ENCODE measurements at places on chromosomes 3 and 15. TPM values are rescaled to one million over a fixed set of nuclear protein-coding genes. Genes with fewer than 3 reads are reported as not detected.
A peak's percentile ranks its signal among the peaks of the same experiment; 100 is the strongest.

Gene LYZL4
- not detected for total RNA-seq

Gene UROC1
- total RNA-seq: not detected

Gene RETNLB
- total RNA-seq: not detected

Gene AMOTL2
- total RNA-seq: 162 TPM

Gene FBXW12
- total RNA-seq: not detected

- DNase-seq: no peak
These were observed 7.3 kb upstream of the MAPK6 start for GRCh38 chr15:52011711-52012144.

- DNase-seq: no peak
These were observed 34.3 kb upstream of the TRAK1 start for GRCh38 chr3:42056840-42057239.

DNA sequence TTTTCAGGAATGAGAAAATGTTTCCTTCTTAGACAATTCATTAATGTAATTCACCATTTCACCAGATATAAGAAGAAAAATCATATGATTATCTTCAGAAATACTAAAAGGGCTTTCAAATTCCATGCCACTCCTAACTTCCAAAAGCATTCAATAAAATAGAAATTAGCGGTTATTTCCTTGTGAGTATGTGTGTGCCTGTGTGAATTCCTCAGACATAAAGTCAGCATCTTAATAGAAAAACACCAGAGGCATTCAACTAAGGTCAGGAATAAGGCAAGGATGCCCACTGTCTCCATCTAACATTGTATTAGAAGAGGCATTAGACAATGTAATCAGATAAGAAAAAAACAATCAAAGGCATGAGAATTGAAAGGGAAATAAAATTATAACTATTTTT, 88.4 kb downstream of the PLCH1 start:
- no peak for DNase-seq

DNA sequence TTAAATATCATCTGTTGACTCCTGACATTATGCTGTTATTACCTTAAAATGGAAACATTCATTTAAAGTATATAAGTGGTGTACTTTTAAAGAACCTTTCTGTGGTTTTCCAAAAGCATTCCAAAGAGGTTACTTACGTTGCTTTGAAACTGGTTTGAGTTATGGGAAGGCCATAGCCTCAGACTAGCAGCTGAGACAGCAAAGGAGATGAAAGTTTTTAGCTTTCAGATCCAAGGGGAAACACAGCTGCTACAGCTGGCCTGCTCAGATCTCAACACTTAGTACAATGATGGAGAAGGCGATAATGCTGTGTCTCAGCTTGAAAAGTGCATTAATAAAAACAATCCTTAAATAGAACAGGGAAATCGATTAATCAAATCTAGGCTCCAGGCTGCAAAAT, 921.1 kb downstream of the ROBO1 start:
- DNase-seq: peak; percentile 89

GRCh38 chr3:13657660-13658435, 108.9 kb downstream of the FBLN2 start:
- peak; percentile 22 for DNase-seq

- no peak for DNase-seq
These were observed 202.9 kb downstream of the VPS13C start for GRCh38 chr15:61857169-61857829.

DNA sequence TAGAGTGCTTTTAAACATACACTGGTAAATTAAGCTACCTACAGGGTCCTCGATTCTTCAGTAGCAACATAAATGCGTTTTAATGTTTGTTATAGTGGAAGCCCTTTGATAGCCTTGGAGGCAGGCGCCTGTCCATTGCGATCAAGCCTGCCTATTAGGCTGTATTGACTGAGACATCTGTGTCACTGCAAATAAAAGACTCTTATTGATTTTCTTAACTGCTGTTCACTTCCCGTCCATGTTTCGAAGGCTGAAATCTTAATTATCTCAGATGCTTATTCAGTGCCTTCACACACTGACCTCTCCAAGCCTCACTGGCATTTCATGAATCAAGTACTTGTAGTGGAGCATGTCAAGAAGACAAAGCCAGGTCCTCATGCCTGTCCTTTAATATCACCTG, 51.1 kb downstream of the MAP2K5 start:
- no peak for DNase-seq

DNA sequence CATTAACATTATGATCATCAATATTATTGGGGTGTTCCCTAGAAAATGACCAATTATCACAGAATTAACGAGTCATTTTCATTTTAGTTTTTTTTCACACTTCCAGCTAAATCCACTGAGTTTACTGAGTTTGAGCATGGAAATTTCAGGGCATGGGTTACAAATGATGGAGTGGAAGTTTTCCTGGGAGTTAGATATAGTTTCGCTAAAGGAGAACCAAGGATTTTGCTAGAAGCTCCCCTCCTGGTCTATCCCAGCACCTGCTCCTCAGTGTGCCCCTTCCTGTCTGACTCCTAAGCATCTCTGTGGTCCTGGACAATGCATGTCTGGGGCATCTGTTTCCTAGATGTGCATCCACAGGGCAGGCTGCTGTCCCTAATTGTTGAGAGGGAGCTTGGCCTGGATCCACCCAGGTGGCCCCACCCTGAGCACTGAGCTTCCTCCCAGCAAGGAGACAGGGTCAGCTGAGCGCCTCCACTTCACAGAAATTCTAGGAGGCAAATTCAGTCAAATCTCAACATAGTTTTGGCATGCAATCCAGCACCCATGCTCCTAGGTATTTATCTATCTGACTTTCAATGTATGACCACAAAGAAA, 102.3 kb upstream of the GOLGA6L6 start:
- no peak for DNase-seq

DNA sequence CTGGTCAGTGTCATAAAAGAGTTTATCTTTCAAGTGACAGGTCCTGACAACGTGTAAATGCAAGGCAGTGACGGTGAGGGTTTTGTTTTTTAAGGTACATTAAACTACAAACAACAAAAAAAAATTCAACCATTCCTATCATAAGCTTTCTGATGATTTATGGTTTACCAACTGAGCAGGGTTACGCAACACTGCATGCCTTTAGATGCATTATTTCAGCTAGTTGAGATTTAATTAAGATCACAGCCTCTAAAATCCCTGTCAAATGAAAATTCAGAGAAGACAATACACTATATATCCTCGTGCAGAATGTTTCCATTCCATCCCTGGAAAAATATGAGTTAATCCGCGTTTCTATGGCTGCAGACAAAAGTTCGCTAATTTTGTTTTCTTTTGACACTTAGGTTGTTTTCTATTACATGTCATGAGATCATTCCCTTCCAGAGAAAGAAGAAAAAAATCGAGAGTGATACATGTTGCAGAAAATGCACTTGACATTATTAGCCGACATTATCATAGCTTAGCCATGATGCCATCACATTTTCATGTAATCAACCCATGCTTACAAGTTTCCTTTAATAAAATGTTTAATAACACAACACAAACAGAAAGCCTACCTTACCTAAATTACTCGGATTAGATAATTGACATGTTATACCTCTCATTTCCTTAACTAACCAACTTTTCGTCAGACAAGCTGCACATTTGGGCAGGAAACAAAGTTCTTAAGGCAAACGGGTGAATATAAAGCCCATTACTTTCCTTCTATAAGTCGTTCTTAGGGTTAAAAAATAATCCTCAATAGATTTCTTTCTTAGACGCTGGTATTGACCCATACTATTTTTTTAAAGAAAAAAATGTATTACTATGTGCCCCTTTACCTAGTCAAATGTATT, 521.2 kb downstream of the FOXP1 start:
- peak; percentile 51 for DNase-seq

GRCh38 chr15:45347033-45347432, 31.3 kb downstream of the GATM start:
- no peak for DNase-seq

DNA sequence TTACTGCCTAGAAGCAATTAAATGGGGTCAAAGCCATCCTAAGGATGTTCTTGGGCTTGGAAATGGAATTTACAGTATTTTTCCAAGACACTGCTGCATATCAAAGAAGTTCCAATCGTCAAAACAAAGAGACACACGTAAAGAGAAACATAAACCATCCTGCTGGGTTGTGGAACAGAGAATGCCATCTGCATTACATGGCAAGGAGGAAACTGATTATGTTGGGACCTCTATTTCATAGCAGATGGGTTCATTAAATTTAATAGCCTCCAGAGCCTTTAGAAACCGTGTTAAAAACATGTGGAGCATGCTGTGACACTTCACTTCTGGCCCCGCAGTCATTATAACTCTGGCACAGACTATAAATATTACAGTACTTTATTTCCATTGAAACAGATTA, 154.6 kb downstream of the LRTM1 start:
- no peak for DNase-seq

GRCh38 chr15:97783240-97783639, 177.3 kb upstream of the ARRDC4 start:
- no peak for DNase-seq

GRCh38 chr15:45471151-45471550, 51.4 kb downstream of the SLC30A4 start:
- no peak for DNase-seq

GRCh38 chr3:41874022-41874421, 87.9 kb downstream of the ULK4 start:
- no peak for DNase-seq

GRCh38 chr3:160395297-160395696, 3.7 kb downstream of the IFT80 start:
- DNase-seq: peak; percentile 85

DNA sequence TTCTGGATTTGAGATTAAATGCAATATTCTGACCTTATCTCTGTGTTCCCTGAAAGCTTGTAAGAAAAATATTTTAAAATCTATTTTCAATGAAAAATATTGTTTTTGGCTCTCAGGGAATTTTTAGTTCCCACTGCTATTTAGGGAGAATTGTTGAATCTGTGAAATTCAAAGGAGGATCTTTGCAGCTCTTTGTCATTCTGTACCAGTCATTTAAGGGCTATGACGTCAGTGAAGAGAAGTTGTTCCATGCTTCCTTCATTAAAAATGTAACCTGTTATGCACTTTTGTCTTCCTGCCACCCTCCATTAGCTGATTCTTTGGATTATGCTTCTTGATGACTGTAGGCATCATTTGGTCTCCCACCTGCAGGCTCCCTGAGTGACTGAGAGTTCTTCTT, 427.8 kb upstream of the C2CD4B start:
- DNase-seq: no peak

- peak; percentile 44 for DNase-seq
These were observed 85.3 kb upstream of the MBNL1 start for GRCh38 chr3:152183473-152183872.

All from IMR-90 (cell line).